Astrocyte (in vitro differentiated cells and primary cell): ENCODE measurements at places on chromosomes 12 and 14.

DNA sequence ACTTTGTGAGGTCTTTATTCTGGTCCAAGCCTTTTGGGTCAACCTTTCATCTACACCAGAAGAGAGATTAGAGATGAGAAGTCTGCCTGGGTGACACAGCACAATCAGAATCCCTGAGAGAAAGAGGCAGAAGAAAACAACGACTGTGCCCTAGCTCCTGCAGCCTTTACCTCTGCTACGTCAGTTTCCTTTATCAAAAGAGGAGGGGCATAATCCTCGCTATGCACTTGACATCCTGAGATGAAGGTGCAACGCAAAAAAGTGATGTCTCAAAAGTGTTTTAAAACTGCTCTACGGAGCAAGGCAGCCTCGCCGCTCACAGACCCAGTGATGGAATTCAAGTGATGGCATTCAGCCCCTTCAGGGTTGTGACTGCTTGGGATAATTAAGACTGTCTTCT, 21.7 kb downstream of the ZDHHC22 start:
- DNase-seq: no peak

- DNase-seq: no peak
Observed at GRCh38 chr14:98903371-98903770, 368.6 kb downstream of the BCL11B start.

GRCh38 chr12:116314477-116314876, 37.0 kb upstream of the MED13L start:
- no peak for DNase-seq

DNA sequence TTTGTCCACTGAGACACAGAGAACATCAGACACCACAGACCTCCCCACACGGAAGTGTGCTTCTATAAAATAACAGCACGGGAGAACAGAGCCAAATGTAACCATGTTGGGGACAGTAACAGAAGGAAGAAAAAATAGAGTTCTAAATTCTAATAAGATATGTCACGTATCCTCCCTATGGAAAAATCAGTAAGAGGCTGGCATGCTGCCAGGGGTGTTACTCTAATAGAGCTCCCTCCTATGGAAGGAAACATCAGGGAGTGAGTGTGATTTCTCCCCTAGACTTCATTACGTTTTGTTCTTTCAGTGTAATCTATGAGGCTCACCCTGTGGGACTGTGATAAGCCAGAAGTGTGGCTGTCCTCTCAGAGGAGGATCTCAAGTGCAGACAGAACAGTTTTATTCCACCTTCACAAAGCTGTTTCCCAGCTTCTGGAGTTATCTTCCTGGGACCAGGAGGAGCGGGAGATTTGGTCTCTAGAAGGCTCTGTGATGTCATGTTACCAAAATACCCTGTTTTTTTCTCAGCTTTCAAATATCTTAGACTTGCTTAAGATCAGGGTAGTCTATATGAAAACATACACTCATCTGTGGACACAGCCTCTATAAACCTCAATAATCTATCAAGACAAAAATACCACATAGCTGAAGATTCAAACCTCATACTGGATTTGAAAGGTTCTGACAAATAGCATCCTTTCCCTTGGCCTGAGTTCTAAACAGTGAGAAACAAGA, 69.3 kb downstream of the ZFC3H1 start:
- DNase-seq: no peak

DNA sequence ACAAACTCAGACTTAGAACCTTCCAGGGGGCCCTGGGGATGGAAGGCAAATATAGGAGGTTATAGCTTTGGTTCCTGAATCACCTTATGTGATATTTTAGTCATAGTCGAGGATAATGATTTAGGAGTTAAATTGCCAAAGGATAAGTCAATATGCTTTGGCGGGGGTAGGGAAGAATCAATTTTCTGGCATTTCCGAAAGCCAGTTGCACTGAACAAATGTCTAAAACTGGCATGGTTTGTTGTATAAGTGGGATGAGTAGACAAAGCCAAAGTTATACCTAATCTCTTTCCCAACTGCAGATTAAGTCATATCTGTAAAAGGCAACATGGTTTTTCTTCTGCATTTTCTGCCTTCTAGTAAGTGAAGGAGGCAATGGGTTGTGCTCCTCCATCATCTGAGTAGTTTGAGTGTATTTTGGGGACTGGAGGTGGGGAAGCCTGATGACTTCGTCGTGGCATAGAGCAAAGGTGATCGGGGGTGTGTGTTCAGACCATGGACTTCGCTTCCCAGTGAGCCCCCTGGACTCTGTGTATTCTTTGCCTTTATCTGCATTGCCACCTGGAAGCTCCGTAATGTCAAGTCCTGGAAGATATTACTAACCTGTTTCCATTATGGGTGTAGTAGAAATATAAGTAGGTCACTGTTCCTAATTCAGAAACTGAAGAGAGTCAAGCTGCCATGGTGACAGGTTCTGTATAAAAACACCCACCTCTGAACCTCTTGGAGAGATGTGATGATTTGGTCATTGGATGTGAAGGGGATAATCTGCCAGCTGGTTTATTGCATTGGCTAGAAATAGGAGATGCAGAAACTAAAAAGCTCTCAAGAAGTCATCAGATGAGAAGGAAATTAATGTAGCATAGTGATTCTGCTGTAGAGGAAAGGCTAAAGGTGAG, 24.5 kb downstream of the PPFIBP1 start:
- DNase-seq: no peak

DNA sequence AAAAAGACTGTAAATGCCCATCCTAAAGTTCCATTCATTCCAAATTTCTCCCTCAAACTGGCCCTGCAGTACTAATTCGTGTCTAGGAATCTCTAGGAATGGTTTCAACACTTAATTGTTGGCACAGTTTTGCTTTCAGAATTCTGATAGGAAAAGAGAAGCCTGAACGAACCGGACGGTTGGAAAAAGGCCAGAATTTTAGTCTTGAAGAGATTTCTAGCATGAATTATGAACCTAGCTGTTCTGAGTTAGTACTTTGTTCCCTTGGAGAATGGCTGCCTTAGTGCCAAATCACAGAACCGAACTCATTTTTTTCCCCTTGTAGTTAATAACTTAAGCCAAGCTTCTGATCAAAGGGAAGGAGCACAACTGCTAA, 262.6 kb downstream of the ADAMTS20 start:
- DNase-seq: peak; percentile 74

- DNase-seq: peak; percentile 51
Observed at GRCh38 chr12:52204095-52204930, 12.5 kb upstream of the KRT80 start.

- no peak for DNase-seq
Observed at GRCh38 chr14:90475298-90475697, 78.5 kb downstream of the CALM1 start.

DNA sequence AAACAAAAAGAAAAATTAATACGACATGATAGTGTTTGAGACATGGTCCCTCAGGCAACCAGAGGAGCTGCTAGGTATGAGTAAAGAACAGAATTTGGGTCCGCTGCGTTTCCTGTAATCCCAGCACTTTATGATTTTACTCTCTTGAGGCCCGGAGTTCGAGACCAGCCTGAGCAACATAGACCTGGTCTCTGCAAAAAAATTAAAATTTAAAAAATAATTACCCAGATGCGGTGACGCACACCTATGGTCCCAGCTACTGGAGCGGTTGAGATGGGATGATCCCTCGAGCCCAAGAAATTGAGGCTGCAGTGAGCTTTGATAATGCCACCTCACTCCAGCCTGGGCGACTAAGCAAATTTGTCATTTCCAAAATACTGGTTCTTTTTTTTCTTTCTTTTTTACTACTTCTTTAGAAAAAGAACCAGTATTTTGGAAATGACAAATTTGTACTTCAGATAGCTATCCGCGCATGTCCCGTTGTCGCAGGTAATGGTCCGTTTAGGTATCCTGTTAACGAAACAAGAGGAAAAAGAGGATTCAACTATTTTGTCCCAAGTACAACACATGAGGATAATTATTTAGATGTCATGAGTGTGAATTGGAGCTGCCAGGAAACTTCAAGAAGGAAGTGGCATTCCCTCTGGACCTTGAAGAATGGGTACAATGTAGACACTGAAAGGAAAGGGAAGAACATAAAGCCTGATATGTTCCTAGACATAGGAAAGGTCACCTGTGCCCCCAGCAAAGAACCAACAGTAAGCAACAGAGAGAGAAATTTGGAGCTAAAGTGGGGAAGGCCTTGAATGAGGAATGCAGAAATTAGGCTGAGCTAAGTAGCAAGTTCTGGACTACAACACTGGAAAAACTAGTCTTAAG, 1.2 kb upstream of the HECTD1 start:
- no peak for DNase-seq

DNA sequence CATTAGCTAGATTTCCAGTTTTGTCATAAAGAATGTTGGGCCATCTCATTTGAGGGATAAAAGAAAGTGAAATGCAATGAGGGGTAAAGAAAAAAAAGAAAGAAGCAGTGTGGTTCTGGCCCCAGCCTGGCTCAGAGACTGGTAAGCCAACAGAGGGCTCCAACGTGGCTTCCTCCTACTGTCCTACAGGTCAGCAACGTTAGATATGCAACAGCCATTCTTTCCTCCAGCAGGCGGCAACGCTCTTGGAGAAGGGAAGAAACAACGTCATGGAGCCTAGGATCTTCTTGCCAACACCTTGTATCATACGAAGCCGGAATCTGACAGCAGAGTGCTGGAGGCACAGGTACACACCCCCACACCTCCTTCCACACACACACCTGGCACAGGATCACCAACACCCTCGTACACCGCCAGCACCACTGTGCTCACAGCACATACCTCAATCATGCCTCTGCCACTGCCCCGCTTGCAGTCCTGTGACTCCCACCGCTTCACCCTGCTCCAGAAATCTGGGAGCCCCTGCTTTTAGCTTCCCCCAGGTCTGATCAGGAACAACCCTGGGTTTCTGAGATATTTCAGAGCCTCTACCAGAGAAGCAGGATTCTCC, 102.8 kb downstream of the RPAP3 start:
- no peak for DNase-seq

DNA sequence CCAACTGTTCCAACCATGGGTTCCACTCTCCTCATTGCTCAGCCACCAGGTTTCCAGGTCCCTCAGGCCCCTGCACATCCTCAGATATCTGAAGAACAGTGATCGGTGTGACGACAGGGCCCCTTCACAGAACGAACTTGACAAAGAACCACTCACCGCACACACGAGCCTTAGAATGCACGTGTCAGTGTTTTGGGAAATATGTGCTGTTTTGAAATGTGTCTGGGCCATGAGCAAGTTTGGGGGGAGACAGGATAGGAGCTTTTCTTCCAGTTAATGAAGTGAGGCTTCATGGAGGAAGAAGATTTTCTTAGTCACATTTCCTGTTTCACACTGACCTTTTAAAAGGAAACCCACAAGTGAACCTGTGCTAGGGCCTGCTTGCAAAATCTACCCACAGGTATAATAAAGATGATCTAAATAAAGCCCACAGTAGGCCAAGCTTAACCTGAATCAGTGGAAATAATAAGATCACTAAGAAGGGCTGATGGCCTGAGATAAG, 58.6 kb downstream of the ZFP36L1 start:
- DNase-seq: peak; percentile 22

DNA sequence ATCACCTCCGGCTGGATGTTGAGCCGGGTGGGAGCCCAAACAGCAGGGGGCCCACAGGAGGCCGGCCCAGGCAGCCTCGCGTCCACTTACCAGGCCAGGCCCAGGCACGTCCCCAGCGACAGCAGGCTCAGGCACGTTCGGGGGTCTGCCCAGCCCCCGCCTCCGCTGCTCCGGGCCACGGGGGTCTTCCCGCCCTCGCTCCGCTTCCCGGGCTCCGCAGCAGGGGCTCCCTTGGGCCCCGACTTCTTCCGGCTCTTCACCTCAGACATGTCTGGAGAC, 216 bp downstream of the IKBIP start:
- no peak for DNase-seq

GRCh38 chr14:52922656-52923055, 28.2 kb downstream of the FERMT2 start:
- peak; percentile 83 for DNase-seq

GRCh38 chr12:131057211-131057721, 103.6 kb downstream of the ADGRD1 start:
- no peak for DNase-seq

GRCh38 chr12:45219621-45220020, 3.7 kb downstream of the ANO6 start:
- DNase-seq: no peak

GRCh38 chr12:94832780-94833681, 170.5 kb downstream of the NDUFA12 start:
- DNase-seq: peak; percentile 26

DNA sequence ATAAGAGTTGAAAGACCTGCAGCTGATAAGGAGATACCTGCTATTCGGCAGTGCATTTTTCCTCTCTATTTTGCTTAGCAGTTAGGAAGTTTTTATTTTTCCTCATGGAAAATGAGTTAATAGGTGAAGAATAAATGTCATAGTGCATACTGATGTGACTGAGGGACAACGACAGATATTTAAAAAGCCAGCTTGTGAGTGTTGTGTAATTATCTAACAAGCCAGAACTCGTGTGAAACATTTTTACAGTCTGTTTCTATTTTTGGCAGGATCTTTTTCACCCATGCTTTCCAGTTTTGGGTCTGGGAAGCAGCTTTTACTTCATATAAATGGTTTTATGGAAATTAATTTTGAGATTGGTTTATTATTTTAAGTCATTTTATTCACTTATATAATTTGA, 2.9 kb downstream of the FBXO34 start:
- no peak for DNase-seq

DNA sequence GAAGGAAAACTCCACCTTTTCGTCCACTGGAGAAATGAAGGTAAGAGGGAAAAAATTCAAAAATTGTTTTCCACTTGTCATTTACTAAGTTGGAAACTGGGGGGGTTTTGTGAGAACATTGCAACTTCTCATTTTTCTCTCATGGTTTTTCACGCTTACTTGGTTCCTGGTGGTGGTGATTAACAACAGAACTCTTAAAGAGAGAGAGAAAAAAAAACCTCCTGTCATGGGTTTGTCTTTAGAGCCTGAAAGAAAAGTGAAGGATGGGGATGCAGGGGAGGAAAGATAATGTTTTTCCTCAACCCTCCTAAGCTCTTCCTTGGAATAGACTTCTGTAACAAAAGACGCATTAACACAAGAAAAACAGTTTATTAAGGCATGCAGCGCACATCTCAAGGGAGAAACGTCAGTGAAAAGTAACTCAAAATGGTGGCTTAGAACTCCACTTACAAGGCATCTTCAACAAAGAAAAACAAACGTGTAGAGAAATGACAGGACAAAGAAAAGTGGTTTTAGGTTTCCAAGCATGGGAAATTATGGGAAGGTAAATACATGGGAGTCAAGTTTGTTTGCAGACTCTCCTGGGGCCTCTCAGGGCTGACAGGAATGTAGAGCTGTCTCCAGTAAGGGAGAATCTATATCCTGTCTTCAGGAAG, 81.9 kb upstream of the ATF7IP start:
- no peak for DNase-seq

DNA sequence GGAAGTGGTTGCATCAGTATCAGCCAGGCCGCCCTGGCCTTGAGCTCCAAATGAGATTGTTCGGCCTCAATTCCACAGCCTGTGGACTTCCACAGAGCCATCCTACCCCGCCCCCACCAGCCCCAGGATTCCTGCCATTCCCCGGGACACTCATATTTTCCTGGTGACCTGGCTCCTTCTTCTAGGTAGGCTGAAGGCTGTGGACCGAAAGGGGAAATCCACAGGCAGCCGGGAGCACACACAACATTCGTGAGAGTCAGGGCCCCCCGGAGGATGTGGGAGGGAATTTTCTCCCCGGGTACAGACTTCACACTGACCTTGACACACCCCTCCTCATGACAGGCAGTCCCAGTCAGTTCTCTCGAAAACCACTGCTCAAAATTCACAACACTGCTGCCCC, 39.9 kb downstream of the RIN3 start:
- DNase-seq: peak; percentile 70

- peak; percentile 61 for DNase-seq
Observed at GRCh38 chr12:105906561-105906960, 232.2 kb downstream of the NUAK1 start.
